Right lobe of liver (tissue), 6 donors: ENCODE measurements at places on chromosomes 7 and 10. TPM values are rescaled to one million over a fixed set of nuclear protein-coding genes. Genes with fewer than 3 reads are reported as not detected.

GRCh38 chr7:129525225-129525862 lies 23.0 kb downstream of the SMKR1 start:
- DNase-seq, result no peak
- no peak overlapping the region for H3K4me3 ChIP-seq
- H3K4me1 ChIP-seq, result no peaks in the 10 kb centered on the region

DNA sequence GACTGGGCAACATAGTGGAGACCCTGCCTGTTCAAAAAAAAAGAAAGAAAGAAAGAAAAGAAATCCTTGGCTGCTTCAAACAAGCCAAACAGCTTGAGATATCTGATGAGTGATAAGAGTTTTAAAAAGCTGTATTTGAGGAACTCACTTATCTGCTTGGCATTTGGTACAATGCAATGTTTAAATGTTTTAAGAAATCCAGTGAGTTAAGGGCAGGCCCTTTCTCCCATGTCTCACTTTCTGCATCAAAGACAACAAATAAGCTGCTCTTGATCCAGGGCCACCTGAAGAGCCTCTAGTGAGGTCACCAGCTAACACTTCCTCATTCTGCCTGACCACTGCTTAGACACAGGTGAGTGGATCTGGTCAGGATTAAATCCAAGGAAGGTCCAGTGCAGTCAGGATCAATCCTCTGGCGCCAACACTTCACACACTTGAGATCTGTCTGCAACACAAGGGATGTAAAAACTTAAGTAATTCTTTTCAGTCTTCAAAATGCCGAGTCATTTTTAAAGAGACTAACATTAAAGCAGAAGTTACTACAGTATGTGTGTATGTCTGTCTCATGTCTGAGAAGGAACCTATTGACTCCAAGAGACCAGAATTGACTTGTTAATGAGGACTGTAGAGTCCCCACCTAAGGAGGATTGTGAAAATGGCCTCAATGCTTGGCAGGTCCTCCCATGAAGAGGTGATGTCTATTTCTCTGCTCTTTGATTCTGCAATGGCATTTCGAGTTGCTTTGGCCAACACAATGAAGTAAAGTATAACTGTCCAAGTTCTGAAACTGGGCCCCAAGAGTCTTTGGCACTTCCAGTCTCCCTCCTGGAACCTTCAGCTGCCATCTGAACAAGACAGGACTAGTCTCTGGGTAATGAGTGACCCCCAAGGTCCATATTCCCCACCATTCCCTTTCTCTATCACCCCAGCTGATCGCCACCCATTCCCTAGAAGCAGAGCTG lies 43.1 kb downstream of the CREB3L2 start:
- no peak overlapping the region for H3K27ac ChIP-seq
- no peak for DNase-seq
- no peak overlapping the region for H3K4me3 ChIP-seq
- no peaks in the 10 kb centered on the region for H3K27me3 ChIP-seq

GRCh38 chr7:81926154-81926553 lies 156.3 kb upstream of the HGF start:
- H3K4me3 ChIP-seq, result no peak overlapping the region
- no peak for DNase-seq
- no peaks in the 10 kb centered on the region for H3K36me3 ChIP-seq
- H3K27me3 ChIP-seq, result no peaks in the 10 kb centered on the region
- H3K4me1 ChIP-seq, result no peaks in the 10 kb centered on the region

The RAB19 gene
- not detected for total RNA-seq

The DYNC1I1 gene
- total RNA-seq, result 0.49 TPM
